ENCODE measurements at places on chromosomes 7 and 10.

GRCh38 chr10:65723525-65723924 lies 1202.3 kb upstream of the LRRTM3 start:
- DNase-seq: no peak

DNA sequence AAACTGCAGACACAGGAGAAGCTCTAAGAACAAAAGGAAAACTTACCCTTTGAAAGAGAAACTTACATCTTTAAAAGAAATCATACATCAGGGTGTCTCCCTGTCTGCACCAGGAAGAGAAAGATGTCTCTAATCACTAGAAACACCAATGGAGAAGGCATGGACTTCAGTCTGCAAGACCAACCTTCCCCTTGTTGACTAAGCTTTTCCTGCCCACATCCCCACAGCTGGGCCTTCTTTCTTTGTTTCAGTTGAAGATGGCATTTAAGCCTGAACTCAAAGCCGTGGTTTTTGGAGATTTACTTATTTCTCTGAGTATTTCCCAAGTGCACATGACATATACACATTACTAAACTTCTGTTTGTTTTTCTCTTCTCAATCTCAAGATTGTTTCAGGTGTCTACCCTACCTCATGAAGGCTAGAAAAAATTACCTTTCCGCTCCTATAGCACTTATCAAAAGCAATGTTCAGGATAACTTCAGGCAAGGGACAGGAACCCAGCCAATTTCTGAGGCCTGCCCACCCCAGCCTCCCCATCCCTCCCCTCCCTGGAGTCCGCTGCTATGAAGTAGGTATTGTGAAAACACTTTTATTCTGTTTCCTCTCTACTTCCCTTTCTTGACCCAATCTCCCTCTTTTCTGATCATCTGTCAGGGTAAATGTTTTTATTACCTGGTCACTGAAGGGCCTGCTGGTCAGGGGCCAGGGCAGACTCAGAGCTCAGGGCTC lies 2.8 kb upstream of the SLC29A3 start:
- no peak for DNase-seq

GRCh38 chr10:72688208-72688651 lies 3.7 kb upstream of the MCU start:
- no peak for DNase-seq

DNA sequence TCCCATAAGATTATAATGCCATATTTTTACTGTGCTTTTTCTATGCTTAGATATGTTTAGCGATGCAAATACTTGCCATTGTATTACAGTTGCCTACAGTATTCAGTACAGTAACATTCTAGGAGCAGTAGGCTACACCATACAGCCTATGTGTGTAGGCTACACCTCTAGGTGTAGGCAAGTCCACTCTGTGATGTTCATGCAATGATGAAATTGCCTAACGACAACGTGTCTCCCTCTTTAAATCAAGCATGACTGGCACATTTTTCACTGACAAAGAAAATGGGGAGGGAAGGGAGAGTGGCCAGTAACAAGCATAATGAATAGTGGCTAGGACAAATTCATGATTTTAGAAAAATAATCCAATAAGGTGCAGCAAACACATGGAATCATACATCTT lies 1.7 kb downstream of the NCAPG2 start:
- no peak for DNase-seq

- no peak for DNase-seq
Measured at GRCh38 chr7:80037689-80038088, 96.9 kb upstream of the GNAI1 start.

Data from CD4-positive, alpha-beta T cell treated with Interleukin-17A for 4 hours (primary cell).